ENCODE measurements at places on chromosomes 16 and 17.

GRCh38 chr17:74746922-74747321 lies 1.5 kb upstream of the NHERF1 start:
- no peak for DNase-seq

DNA sequence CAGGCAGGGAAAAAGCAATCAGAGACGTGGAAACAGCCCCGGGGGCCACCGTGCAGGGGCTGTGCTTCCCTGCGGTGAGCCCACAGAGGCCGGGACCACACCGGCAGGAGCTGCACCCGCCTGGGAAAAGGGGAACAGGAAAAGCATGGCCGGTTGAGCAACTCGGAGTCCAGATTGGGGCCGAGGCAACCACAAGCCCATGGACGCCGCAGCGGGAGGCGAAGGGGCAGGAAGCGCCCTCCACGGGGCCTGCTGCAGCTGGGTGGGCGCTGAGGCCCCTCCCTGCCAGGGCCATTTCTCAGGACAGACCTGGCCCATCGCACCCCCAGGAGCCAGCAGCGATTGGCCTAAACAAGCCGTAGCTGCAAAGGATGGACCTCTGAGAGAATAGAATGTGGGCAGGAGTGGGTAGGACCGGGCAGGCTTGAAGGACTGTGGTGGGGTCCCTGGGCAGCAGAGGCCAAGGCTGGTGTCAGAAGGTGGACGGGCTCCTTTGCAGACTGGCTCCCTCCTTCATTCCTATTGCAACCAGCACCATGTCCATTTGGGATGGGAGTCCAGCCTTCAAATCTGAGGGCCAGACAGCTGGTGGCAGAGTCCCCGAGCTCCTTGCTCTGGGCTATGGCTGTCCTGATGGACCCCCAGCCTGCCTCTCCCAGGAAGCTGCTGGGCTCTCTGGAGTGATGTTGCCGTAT lies 30.4 kb downstream of the COX4I1 start:
- no peak for DNase-seq

GRCh38 chr16:57289391-57290257 lies 5.2 kb upstream of the PLLP start:
- no peak for DNase-seq

DNA sequence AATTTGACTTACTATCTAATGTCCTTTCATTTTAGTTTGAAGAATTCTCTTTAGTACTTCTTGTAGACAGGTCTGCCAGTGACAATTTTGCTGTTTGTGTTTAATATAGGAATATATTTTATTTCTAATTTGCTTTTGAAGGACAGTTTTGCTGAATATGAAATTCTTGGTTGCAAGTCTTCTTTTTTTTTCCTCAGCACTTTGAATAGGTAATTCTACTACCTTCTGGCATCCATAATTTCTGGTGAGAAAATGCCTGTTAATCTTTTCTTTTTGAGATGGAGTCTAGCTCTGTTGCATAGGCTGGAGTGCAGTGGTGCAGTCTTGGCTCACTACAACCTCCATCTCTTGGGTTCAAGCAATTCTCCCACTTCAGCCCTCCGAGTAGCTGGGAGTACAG lies 25.2 kb upstream of the CCL22 start:
- no peak for DNase-seq

GRCh38 chr16:30027588-30028437 lies 3.3 kb downstream of the TLCD3B start:
- no peak for DNase-seq

GRCh38 chr16:7335991-7336634 lies 3.5 kb downstream of the RBFOX1 start:
- DNase-seq, result no peak

DNA sequence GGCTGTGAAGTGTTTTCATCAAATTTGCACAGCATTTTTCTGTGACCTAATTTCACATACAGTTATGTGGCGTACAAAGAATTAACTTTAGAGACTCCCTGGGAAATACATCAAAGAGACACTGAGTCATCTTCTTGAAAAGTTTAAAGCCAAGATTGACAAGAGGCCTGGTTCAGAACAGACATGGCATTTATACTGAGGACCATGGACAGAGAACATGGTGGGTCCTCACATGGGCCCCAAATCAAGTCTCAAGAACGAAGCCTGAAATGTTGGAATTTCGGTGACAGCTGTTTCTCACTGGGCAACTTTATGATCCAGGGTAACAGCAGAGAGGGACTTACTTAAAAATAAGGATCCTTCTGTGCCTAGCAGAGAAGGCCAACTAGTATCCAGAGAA lies 311.5 kb upstream of the KCNJ16 start:
- DNase-seq, result no peak

DNA sequence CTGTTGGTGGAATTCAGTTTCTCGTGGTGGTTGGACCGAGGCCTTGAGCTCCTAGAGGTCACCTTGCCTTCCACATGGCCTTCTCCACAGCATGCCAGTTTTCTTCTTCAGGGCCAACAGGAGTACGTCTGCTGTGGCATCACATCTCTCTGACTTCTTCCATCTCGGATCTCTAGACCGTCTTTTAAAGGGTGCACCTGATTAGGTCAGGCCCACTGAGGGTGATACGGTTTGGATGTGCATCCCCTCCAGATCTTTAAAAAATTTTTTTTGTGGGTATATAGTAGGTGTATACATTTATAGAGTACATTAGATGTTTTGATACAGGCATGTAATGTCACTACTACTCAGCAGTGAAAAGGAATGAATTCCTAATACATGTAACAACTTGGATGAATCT lies 58.3 kb upstream of the BRD7 start:
- no peak for DNase-seq

- DNase-seq, result no peak
Measured at GRCh38 chr17:33017366-33017765, 25.7 kb downstream of the SPACA3 start.

DNA sequence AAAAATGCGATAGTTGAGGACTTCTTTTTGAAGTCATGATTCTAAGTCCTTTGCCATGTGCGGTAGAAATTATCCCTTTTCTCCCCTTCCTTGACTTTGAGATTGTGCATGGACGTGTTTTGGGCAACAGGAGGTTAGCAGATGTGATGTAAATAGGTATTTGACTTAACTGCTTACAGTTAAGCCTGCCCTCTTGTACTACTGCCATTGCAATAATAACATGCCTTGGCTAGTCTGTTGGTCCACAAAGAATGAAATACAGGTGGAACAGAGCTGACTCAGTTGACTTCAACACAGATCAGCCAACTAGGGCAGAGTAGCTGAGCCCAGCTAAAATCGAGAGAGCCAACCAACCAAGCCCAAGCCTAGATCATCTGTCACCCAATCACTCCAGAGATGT lies 125.5 kb downstream of the BRIP1 start:
- DNase-seq, result no peak

DNA sequence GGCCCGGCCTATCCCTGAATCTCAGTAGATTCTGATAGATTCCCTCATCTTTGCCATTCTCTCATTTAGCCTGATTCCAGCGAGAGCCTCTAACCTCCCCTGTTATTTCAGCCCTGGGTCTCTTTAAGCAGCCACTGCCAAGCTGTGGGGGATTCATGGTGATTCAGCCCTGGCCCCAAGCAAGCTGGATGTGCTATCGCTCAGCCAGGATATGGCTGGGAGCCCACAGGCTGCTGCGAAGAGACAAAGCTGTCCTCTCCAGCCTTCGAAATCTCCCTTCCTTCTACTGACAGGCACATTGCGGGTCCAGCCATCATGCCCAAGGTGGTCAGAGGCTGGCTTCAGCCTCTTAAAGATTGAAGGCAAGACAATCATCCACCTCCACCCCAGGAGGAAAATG lies 394.1 kb downstream of the SOX9 start:
- no peak for DNase-seq

GRCh38 chr17:37466471-37466870 lies 23.2 kb upstream of the DUSP14 start:
- DNase-seq, result no peak

DNA sequence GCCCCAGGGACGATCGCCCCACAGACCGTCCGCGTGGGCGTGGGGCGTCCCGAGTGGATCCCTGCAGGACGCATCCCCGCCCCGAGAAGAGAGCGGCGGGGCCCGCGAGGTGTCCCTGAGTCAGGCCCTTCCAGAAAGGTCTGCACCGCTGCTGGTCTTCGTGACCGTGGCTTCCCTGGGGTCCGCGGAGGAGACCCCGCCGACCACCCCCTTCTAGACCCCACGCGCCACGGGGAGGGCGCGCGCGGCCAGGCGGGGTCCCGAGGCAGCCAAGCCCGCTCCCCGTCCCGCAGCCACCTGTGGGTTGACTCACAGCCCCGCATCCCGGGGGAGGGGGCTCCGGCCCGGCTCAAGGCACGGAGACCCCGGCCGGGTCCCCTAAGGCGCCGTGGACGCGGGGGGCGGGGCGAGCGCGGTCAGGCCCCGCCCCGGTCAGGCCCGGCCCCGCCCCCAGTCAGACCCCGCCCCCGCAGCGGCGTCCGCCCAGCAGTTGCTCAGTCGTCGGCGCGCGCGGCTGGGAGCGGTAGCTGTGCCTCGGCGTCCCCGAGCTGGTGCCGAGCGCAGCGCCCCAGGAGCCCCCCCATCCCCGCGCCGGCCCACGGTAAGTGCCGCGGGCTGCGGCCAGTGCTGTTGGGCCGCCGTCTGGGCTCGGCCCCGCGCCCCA lies at the start of gene BAIAP3:
TSS of gene BAIAP3 (plus strand) at position 497 of the 664 bp plus-strand sequence. CDS start 4,905 bp downstream, outside the sequence.
- no peak for DNase-seq

DNA sequence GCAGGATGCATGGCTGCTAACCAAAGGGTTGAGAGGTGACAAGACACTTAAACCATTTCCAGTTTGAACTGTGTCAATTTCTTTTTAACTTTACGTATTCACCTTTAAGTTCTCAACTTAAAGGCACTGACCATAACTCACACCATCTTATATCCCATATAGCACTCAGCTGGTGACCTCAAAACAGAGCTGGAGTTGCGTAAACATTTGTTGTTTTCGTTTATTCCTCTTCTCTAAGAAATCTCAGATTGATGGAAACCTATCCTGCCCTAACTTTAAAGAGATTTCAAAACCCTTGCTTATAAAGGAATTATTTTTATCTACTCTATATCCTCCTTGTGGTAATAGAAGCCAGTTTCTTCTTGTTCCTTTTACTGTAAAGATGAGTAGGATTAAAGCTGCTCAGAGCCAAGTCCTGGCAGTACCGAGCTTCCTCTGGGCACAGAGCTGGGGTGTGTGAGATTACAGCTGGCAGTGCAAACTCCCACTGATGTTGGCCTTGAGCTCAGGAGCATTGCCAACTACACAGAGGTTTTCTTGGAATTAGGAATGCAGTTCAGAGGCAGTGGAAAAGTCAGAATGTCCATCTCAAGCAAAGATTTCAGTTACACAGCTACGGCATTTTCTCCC lies 1.3 kb downstream of the KCTD2 start:
- no peak for DNase-seq

GRCh38 chr17:75895370-75896155 lies 1.2 kb downstream of the TRIM65 start:
- no peak for DNase-seq

DNA sequence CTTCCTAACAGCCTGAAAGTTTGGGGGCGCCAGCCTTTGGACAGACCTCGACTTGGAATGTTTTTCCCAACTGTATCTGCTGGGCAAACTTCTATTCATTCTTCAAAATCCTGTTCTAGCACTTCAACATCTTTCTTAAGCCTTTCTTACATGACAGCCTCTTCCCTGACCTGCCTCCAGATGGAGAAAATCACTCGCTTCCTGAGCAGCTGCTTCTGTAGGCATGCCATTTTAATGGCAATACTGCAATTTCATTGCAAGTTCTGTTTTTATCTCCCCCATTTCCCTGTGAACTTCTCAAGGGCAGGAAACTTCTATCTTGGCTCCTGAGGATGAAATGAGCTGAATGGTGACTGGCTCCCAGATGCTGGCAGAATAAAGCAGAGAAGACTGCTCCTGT lies 128.8 kb upstream of the ASIC2 start:
- DNase-seq, result peak; percentile 46

DNA sequence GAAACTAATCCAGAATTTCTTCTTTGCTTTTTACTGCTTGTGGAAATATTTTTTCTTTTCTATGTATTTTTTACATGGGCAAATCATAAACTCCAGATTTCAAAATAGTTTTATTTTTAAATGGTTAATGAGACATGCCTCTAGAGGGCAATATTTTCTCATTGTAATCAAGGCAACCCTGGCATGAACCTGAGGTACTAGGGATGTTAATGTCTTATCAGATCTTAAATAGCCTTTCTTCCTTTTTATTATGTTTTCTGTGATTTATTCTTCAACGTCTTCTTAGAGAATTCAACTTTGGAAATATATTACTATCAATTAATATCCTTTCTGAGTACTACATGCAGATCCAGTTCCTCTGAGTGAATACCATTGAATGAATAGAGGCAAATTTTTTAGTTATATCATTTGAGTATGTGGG lies 324.7 kb downstream of the BCAS3 start:
- peak; percentile 41 for DNase-seq

GRCh38 chr16:17817260-17817659 lies 346.5 kb upstream of the XYLT1 start:
- no peak for DNase-seq

GRCh38 chr16:53090591-53091411 lies 36.0 kb downstream of the CHD9 start:
- DNase-seq, result no peak

DNA sequence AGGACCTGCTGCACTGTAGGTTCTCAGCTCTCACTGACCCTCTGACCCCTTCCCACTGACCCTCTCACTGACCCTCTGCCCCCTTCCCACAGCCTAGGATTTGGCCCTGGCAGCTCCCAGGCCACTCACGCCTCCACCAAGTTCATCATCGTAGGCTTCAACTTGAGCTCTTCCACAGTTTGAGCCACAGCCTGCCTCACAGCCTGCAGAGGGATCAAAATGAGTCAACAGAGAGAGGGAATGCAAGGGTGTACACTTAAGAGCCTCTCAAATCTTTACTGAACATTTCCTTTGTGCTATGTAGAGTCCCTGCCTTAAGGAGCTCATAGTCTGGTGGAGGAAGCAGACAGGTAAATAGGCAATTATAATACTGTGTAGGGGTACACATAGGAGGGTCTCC lies 12.1 kb downstream of the HEATR9 start:
- no peak for DNase-seq

- DNase-seq, result no peak
Measured at GRCh38 chr17:27633312-27634025, 2.5 kb downstream of the LGALS9 start.

DNA sequence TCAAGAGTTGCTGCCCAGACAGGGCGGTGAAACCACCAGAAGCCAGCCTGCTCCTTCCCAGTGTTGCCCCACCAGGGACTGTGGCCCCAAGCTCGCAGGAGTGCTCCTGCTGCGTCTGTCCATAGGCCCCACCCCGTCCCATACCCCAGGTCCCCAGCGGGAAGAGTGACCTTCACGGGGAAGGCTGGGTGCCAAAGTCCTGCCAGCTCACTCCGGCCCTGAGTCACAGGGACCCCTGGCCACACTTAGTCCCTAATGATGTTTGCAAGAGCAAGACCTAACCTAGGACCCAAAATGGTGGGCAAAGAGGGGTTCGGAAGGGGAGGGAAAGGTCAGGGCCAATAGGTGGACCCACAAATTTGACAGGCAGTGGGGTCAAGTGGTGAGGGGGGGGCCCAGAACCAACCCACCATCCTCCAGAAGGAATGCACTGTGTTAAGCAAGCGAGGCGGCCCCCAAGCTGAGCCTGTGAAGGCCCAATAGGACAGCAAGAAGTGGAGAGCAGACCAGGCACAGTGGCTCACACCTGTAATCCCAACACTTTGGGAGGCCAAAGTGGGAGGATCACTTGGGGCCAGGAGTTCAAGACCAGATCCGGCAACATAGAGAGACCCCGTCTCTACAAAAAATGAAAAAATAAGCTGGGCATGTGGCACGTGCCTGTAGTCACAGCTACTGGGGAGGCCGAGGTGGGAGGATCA lies 3.3 kb downstream of the DOK4 start:
- no peak for DNase-seq

GRCh38 chr17:46770818-46771560 lies 47.5 kb downstream of the WNT3 start:
- DNase-seq, result no peak
